Uterine smooth muscle cell (primary cell): ENCODE measurements at places on chromosomes 6 and 20. TPM values are rescaled to one million over a fixed set of nuclear protein-coding genes. Genes with fewer than 3 reads are reported as not detected.

Gene BEND6
- total RNA-seq: 15.5 and 19.1 TPM in 2 replicates

Gene POM121L2
- total RNA-seq: not detected in 2 replicates

Gene CGAS
- total RNA-seq: 6.1 and 7.4 TPM in 2 replicates

Gene KIZ
- 20.9 and 47.0 TPM in 2 replicates for total RNA-seq

Gene BPIFB4
- not detected in 2 replicates for total RNA-seq

Gene PTCRA
- not detected in 2 replicates for total RNA-seq

Gene SH3BGRL2
- total RNA-seq: 4.4 and 6.7 TPM in 2 replicates

Gene TAGAP
- 0.12 TPM in 1 of 2 replicates, not detected in the other for total RNA-seq

Gene SUMO4
- total RNA-seq: 1.00 and 1.7 TPM in 2 replicates

Gene HLA-DQB2
- not detected in 2 replicates for total RNA-seq

Gene DPM1
- total RNA-seq: 81.1 and 115 TPM in 2 replicates

Gene SDHAF4
- 5.2 and 5.8 TPM in 2 replicates for total RNA-seq

Gene RHAG
- not detected in 2 replicates for total RNA-seq

Gene OOEP
- total RNA-seq: not detected in 2 replicates

Gene SLC22A3
- total RNA-seq: 1.8 and 2.9 TPM in 2 replicates

Gene DNAH8
- under 0.01 and 0.12 TPM in 2 replicates for total RNA-seq

Gene CLIC5
- total RNA-seq: not detected in 2 replicates
